Choroid plexus epithelial cell (primary cell): ENCODE measurements at places on chromosomes 11 and 22.

DNA sequence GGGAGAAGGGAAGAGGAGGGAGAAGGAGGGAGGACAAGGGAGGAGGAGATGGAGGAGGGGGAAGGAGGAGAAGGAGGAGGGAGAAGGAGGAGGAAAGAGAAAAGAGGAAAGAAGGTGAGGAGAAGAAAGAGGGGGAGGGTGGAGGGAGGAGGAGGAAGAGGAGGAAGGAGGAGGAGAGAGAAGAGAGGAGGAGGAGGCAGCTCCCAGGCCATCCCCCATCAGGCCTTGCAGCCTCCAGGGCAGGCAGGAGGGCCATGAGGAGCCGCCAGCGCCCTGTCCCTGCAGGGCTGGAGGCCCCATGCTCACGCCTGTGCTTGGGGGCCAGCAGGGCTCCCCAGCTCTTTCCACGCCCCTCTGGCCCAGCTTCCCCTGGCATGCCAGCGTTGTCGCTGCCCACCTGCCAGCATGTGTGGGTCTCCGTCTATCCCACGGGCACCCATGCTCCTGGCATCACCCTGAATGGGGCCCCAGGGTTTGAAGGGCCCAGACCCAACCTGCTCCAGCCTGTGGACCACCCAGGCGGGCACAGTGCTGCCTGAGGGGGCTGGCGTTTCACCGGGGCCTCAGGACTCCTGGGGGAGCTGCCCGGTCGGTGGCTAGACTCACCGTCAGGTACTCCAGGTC, 5.2 kb downstream of the TSPAN32 start:
- peak; percentile 31 for DNase-seq

DNA sequence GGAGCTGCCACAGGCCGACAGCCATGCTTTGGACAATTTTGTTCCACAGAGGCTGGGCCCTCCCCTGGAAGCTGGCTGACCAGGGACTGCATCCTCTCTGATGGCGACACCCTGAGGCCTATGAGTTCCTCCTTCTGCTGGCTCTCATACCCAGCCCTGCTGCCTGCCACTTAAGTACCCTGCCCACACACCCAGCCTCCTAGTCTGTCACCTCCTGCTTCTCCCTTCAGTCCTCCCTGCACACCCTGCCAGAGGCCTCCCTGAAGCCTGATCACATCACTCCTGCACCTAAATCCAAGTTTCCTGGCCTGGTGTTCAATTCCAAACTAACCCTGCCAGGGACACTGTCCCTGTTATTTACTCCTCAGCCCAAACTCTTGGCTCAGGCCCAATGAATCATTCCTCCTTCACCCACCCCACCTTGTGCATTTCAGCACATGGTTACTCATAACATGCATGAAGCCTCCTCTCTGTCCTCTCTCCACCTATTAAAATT, 136.7 kb upstream of the NECTIN1 start:
- DNase-seq: no peak

GRCh38 chr11:113655771-113656170, 50.3 kb downstream of the TMPRSS5 start:
- DNase-seq: no peak

DNA sequence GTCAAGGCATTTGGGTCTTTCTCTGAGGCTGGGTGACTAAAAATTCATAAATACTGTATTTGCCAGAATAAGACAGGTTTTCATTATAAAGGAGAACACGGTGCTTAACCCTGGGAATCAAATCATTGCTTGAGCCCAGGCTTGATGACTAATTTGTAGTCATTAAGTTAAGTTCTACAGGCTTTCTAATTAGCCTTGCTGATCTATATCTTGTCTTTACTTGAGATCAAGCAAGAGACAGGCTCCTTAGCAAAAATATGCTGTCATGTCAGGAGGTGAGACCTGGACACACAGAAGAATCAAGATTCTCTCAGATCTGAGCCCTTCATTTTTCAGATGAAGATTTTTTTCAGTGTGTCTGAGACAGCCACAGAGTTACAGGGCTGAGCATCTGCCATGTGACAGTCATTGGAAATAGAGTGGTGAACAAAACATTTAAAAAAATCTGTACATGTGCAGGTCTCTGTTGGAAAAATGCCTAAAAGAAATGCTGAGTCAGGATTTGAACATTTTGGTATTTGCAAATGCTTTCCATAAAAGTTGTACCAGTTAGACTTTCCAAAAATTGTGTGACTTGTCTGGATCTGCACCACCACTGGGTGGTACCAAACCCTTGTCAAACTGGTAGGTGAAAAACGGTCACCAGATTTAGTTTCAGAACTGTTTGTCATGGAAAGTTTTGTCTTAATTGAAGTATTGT, 14.6 kb downstream of the ACAT1 start:
- DNase-seq: peak; percentile 55

DNA sequence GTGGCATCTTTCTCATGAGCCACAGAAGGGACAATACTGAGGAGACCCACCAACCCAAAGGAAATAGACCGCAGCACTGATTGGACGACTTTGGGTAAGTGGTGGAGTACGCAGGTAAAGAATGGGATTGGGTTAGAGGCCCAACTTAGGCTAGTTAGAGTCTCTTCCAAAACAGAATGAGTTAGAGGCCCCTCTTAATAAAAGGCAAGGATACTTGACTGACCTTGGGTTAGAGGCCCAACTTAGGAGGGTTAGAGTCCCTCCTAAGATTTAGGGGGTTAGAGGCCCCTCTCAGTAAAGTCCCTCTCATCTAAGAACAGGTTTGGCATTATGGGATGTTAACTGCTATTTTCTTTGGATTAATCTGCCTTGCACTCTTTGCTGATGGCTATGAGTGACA, 24.6 kb downstream of the CCKBR start:
- no peak for DNase-seq

GRCh38 chr11:86703987-86704386, 31.6 kb upstream of the ME3 start:
- no peak for DNase-seq

DNA sequence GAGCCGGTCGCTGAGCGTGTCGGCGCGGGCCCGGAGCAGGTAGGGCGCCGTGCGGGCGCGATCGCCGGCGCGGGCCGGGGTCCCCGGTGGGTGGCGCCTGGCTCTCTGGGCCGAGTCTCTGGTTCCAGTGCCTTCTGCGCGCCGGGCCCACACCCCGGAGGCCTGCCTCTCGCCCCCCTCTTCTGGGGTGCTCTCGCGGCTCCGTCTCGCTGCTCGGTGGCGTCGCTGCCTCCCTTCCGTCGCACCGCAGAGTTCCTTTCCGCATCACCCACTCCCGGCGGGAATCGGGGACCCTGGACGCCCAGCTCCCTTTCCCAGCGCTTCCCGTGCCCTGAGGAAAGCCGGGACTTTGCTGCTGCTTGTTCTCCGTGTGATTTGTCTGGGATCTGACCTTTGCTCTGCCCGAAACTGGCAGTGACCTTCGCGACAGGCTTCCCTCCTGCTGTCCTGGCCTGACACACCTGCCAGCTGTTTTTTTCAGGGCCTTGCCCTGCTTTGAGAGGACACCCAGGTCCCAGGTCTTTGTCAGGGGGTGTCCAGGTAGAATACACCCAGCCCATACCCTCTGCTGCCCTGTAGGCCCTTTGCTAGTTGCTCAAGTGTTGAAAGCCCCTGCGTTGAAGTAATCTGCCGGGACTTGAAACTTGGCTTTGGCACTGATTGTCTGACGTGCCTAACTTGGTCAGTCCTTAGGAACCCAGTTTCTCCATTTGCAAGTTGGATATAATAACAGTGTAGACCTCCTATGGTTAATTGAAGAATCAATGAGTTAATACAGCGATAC, 711 bp downstream of the FDX1 start:
- peak; percentile 60 for DNase-seq

DNA sequence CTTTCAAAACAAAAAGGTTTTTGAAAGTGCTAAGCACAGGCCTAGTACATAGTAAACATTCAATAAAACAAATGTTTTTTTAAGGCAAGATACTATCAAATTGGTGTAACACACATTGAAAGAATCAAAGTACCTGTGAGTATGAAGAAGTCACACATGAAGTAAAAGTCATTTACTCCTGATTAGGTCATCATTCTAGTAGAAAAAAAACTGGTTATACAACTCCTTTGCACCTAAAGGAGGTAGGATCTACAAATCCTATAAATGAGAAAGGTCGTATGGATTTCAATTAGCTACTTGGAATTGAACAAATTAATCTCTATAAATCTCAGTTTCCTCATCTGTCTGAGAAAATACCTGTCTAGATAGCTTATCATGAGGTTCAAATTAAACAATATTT, 80.8 kb downstream of the SIK3 start:
- DNase-seq: no peak

DNA sequence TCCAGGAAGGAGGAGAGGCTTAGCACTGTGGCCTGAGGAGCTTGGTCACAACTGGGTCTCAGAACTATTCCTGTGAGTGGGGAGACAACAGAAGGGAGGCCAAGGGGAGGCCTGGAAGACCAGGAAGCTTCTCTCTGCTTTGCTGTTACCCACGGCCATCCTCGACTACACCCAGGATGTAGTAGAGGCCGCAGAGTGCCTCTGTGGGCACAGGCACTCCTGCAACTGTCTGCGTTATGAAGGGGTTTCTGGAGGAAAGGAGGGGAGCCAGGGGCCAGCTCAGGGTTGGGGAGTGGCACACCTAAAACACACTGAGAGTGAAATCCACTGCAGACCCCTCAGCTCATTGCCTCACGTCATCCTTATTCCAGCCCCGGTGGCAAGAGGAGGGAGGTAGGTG, 3.8 kb upstream of the MFRP start:
- DNase-seq: no peak

DNA sequence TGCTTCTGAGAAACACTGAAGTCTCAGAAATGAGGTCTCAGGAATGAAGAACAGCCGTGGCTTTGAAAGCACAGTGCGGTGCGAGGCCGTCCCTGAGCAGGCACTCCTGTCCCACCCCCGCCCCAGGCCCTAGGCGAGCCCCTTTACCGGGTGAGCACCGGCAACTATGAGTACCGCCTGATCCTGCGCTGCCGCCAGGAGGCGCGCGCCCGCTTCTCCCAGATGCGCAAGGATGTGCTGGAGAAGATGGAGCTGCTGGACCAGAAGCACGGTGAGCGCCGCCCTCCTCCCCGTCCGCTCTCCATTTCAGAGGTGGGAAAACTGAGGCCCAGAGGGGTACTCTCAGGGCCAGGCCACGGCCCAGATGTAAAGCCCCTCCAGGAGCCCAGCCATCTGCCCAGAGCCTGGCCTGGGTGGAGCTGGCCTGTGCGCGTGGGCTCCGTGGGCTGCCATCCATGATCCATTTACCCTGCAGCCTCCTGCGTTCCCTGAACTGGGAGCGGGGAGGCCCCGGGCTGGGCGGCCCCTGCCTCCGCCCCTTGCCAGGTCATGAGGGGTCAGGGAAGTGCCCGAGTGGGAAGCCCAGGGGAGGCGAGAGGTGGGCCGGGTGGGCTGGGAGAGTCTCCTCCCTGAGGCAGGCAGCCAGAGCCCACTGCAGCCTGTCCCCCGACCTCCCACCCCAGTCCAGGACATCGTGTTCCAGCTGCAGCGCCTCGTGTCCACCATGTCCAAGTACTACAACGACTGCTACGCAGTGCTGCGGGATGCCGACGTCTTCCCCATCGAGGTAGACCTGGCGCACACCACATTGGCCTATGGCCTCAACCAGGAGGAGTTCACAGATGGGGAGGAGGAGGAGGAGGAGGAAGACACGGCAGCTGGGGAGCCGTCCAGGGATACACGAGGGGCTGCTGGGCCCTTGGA, 9.5 kb downstream of the SLC16A8 start:
- peak; percentile 41 for DNase-seq

DNA sequence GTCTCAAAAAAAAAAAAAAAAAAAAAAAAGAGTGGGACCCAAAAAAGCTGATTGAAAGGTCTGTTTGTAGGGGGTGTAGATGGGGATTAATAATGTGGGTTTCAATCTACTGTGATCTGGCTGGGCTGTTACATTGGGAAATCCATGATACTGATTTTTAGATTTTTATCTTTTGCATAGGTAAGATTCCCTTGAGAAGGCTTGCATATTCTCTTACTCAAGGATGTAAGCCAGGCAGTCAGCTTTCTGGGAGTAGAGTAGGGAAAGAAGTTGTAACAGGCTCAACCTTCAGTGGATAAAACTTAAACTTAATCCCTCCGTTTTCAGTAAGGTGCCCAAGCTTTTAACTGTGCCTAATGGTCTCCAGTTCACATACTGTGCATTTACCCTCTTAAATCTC, 1.9 kb upstream of the CHEK1 start:
- no peak for DNase-seq

DNA sequence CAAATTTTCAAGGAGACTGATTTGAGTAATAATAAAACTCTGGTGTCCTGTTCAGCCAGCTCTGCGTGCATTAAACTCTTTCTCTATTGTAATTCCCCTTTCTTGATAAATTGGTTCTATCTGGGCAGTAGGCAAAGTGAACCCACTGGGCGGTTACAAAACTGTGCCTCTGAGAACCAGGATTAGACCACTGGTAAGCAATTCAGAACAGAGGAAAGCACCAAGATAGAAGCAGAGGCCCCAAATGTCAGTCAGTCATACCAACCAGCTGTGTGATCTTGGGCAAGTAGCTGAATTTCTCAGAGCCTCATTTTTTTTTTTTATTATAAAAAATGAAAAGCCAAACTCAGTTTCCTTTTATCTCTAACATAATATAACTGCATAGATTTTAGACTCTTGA, 54.9 kb downstream of the TRIM44 start:
- no peak for DNase-seq

DNA sequence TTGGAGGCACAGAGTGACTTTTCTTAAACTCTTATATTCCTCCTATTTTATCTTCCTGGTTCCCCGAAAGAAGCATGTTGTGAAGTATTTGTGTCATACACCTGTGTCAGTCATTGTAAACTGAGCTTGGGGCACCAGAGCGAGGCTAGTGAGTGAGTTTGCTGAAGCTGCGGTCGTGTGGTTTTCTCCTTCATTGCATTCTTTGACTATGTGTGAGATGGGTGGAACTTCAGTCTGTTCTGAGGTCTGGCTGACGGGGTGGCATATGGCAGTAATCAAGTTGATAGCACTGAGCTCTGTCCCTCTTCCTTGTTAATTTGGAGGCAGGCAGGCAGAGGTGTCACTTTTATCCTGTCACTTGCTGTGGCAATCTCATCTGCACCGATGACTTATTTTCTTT, 4.2 kb downstream of the VPS26B start:
- DNase-seq: no peak
